Retina (tissue), 1 donor: ENCODE measurements at places on chromosomes 1 and 21.

DNA sequence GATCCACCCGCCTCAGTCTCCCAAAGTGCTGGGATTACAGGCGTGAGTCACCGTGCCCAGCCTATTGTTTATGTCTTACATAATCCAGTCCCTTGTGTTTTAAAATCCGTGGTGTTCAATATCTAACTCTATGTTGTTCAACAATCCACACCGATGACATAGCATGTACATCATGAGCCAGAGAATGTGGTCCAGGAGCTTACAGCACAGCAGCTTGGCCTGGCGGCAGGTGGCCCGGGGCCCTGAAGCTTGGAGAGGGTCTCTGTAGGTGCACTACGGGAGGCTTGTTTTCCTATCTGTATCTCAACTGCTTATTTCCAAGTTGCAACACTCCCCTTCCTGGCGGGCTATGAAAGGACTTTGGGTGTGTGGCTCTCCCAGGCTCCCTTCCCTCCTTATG, 138.4 kb downstream of the ADSS2 start:
- DNase-seq = no peak

DNA sequence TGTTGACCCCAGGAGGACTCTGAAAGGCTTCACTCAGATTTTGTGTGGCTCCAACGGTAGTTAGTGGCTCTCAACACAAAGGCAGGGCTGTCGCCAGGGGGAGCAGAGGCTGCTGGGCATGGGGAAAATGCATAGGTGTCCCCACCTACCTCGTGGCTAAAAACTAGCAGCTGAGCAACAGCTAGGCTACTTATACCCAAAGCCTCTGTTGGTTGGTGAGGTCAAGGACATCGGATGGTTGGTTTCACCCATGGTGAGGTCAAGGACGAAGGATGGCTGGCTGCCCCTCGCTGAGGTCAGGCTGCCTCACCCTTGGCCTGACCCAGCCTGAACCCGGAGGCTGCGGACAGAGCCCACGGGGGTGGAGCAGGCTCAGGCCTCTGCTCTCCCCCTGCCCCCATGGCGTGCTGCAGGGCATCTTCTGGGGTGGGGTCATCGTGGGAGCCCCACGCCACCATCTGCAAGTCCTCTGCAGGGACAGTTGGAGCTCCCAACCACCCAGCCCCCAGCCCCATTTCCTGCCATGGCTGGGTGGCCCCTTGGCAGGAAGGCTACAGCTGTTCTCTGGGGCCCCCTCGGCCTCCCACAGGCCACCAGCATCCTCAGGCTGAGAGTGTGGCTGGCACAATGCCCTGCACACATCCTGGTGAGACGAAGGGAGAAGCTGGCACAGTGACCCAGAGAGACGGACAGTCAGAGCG, 8.5 kb upstream of the GNB1 start:
- DNase-seq = no peak

DNA sequence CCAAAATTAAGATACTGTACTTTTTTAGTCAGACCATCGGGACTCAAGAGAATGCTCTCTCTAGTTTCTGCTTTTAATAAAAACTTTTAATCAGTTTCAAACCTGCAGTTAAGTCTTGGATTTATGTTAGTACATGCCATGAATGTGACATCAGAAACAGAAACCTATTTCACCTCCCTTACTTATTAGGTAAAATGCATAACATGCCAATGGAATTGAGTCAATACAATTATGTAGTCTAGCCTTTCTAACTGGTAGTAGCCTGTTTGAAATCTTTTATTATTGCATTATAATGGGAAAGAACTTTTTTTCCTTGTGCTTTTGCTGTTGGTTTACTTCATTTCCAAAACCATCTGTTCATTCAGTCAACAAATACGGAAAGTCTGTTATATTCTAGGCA, 4.8 kb downstream of the PHACTR4 start:
- no peak for DNase-seq

GRCh38 chr1:102875756-102876155, 232.6 kb downstream of the COL11A1 start:
- DNase-seq = no peak

DNA sequence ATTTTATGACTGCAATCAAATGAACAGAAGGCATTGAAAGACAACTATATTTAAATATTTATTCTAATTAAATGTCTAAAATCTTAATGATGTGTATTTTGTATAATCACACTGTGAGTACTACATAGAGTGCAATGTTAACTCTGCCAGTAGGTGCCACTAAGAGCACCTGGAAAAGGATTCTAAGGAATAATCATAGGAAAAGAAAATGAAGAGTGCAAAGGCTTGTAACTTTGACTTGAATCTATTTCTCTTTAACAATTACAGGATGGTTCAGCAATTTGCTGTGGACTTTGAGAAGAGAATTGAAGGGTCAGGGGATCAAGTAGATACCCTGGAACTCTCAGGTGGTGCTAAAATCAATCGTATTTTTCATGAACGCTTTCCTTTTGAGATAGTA, 200.4 kb downstream of the DNM3 start:
- no peak for DNase-seq

DNA sequence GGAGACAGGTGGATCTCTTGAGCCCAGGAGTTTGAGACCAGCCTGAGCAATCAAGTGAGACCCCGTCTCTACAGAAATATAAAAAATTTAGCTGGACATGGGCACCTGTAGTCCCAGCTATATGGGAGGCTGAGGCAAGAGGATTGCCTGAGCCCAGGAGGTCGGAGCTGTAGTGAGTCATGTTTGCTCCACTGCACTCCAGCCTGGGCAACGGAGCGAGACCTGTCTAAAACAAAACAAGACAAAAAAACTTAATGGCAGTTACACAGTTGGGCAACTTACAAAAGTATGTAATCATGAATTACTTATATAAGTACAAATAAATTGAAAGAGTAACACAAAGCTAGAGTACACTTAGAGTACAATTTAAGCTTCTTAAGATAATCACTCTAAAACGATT, 25.2 kb downstream of the RC3H1 start:
- DNase-seq = no peak

DNA sequence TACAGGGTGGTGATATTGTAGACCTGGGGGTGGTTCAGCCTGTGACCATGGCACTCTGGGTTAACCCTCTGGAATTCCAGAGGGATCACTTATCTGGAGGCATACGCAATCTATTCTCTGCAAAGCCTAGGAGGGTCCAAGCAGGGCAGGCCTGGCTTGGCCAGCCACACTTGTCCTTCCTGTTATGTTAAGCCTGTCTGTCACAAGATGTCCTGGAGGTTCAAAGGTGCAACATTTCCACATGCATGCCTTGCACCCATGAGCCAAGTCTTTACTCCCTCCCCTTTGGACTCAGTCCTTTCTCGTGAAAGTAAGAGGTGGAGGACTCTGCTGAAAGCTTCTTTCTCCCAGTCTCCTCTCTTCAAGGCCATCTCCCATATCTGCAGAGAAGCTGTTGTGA, 345.1 kb downstream of the HHIPL2 start:
- no peak for DNase-seq

GRCh38 chr1:109802901-109803561, 39.3 kb upstream of the EPS8L3 start:
- DNase-seq = no peak

- no peak for DNase-seq
Measured at GRCh38 chr1:153869486-153869885, 53.3 kb downstream of the GATAD2B start.

DNA sequence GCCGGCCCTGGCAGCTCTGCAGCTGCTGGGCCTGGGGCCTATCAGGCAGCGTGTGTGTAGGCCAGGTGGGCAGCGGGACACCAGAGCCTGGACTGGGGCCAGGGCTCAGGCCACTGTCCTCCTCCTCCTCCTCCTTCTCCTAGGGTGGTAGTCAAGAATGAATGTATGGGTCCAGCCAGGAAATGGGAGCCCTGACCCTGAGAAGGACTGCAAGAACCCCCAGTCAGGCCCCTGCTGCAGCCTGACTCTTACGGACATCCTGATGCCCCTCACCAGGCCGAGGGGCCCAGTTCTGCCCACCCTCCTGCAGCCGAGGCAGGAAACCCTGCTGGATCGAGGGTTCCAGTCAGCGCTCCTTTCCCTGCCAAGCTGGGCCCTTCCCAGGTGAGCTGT, 3.5 kb downstream of the SLFNL1 start:
- DNase-seq = no peak

DNA sequence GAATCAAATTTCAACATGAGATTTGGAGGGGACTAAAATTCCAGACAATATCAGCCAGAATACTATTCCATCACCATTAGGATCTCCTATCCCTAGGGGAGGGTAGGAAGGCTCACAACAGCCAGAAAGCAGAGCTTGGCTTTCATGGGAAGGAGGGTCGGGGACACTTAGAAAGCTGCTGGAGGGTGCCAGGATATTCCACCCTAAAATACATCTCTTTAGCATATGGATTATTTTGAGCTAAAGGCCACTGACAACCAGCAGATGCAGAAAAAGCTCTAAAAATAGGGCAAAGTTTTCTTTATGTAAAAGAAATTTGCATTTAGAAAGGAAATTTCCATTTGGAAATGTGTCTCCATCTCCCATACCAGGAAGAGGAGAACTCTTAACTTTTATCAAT, 54.3 kb upstream of the PCP4 start:
- DNase-seq = no peak

DNA sequence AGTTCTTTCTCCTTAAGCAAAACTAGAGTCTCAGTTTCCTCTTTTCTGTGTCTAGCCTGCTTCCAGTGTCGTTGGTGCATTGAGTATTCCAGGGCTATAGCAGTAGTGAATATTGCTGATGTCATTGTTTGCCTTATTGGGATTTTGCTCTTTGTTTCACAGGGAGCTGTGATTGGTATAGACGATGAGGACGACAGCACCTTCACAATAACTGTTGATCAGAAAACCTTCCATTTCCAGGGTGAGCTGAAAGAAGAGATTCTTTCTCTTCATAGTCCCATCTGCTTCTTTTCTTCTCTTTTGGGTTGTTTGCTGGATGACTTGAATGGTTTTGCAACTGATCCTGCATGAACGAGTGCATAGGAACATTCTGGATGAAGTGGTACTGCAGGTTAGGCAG, 52.4 kb downstream of the OSBPL9 start:
- DNase-seq = no peak

DNA sequence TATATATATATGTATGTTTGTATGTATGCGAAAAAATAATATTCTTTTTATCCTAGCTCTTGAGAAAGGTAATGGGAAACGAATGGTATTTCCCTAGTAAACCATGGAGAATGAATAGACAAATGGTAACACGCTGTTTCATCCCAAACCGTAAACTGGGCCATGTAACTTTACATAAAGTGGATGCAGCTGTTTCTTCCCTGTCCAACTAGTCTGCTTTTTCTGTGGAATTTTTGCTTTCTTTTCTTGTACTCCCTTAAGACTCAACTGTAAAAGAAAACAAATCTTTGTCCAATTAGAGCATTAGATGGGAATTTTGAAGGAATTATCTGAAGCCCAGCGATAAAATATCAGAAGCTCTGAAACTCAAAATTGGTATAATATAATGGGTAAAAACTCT, 198.1 kb downstream of the NFIA start:
- no peak for DNase-seq
